Right ventricle myocardium superior (tissue), 1 donor: ENCODE measurements at places on chromosomes 2 and 18. TPM values are rescaled to one million over a fixed set of nuclear protein-coding genes. Genes with fewer than 3 reads are reported as not detected.

RPIA gene
- total RNA-seq: 17.4 TPM

AKAIN1 gene
- not detected for total RNA-seq

GPATCH11 gene
- 4.5 TPM for total RNA-seq

B4GALT6 gene
- total RNA-seq: 7.4 TPM

C2orf66 gene
- not detected for total RNA-seq

DDX18 gene
- total RNA-seq: 22.1 TPM

GCKR gene
- total RNA-seq: not detected

CPO gene
- total RNA-seq: not detected

INHBB gene
- total RNA-seq: 8.2 TPM

FER1L5 gene
- total RNA-seq: not detected

CXCR1 gene
- total RNA-seq: 0.54 TPM

TPO gene
- total RNA-seq: 7.0 TPM

IGFBP2 gene
- 51.1 TPM for total RNA-seq

ARHGEF33 gene
- 0.32 TPM for total RNA-seq

GPN1 gene
- total RNA-seq: 18.0 TPM

ITSN2 gene
- total RNA-seq: 41.2 TPM

KCNE4 gene
- total RNA-seq: 3.2 TPM

ARHGEF4 gene
- 5.1 TPM for total RNA-seq

MAB21L4 gene
- not detected for total RNA-seq

TXNDC2 gene
- not detected for total RNA-seq

NYAP2 gene
- not detected for total RNA-seq

ERBB4 gene
- 11.5 TPM for total RNA-seq

UGT1A7 gene
- total RNA-seq: not detected

RNU2-63P gene
- not detected for total RNA-seq

INPP5D gene
- total RNA-seq: 4.6 TPM

CFAP65 gene
- not detected for total RNA-seq

HOXD12 gene
- not detected for total RNA-seq

SUPT7L gene
- total RNA-seq: 24.2 TPM

PPP1R1C gene
- 21.4 TPM for total RNA-seq

MFF gene
- 87.2 TPM for total RNA-seq

OLA1 gene
- 71.3 TPM for total RNA-seq

OSR1 gene
- 5.4 TPM for total RNA-seq

FTCDNL1 gene
- 3.3 TPM for total RNA-seq

GKN1 gene
- not detected for total RNA-seq

RNF125 gene
- 3.8 TPM for total RNA-seq

IGFBP5 gene
- 134 TPM for total RNA-seq

RBM45 gene
- total RNA-seq: 4.9 TPM
